RPMI8226 (cell line): ENCODE measurements at places on chromosomes 12 and 14.
A peak's percentile ranks its signal among the peaks of the same experiment; 100 is the strongest.

DNA sequence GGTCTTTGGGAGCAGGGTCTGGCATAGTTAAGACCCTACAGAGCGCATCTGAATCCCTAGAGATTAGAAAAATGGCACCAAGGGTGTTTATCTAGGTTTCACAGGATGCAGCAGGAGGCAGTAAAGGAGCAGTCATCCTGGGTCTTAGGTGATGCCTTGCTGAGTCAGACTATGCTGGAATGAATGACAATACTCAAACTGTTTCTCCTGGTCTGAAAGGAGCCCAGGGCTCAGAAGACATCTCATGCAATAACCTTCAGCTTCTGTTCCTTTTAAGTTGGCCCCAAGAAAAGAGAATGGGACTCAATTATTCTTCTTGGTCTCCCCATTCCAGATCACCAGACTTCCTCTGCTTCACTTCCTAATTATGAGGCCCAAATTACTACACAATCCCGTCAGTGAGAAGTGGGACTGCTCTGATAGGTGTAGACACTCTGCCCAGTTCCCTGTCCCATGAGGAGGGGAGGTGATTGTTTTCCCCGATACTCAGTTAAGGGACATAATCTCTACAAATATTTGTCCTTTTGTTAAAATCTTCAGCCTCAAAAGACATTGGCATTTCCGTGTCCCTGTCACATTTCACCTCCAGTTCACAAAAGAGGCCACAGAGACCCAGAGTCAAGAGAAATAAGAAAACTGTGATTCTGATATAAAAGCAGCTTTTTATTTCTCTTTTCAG is 14.8 kb upstream of the APOF start:
- DNase-seq = no peak

- no peak for DNase-seq
These were observed 12.7 kb downstream of the SPTLC2 start for GRCh38 chr14:77603654-77604255.

- DNase-seq = no peak
These were observed 631.0 kb upstream of the STXBP6 start for GRCh38 chr14:25680934-25681333.

DNA sequence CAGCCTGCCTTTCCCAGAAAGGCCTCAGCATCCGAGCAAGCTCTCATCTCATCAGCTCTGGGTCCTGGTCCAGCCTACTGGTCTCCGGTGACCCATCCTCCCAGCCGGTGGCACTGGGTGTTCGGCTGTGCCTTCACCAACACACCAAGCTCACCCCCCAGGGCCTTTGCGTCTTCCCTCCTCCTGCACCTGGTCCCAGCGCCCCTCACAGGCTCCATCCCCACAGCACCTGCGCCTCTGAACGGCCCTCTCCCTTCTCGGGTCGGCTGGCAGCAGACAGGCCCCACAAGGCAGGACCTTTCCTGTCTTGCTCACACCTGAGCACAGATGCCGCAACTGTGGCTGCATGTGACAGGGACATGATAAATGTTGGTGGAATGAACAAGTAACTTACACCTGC is 13.1 kb downstream of the P2RX2 start:
- no peak for DNase-seq

GRCh38 chr14:69149461-69150244 is 3.3 kb downstream of the DCAF5 start:
- DNase-seq = no peak

DNA sequence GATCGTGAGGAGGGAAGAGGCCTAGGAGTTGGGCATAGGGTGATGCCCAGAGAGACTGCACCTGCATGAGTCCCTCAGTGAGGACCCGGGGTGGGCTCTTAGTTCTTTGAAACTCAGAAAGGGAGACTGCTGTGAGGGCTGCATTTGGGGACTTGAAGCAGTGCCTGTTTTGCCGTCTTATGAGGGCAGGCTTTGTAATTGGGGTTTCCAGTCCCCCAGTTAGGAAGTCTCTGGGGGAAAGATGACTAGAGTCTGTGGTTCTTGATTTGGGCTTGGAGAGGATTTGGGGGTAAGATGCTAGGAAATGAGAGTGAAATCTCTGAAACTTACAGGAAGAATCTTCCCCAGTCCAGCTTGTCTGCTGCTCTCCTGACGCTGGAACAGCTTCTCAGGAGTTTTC is 99.6 kb downstream of the ARF6 start:
- DNase-seq = no peak

DNA sequence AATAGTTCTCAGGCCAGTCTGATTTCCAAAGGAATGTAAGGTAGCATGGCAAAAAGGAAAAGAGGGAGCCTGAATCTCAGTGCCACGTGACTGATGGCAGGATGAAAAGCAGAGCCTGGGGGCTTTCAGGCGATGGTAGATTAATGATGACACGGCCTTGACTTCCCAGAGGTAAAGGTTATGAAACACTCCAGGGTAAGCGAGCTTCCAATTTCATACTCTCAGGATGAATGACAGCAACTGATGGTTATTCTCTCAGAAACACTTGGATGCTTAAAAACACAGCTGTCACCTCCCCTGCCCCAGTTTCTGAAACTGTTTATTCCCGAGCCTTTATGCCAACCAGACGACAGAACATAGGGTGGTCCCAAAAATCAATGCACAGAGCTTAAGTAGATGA is 28.8 kb downstream of the GDF11 start:
- DNase-seq = no peak

DNA sequence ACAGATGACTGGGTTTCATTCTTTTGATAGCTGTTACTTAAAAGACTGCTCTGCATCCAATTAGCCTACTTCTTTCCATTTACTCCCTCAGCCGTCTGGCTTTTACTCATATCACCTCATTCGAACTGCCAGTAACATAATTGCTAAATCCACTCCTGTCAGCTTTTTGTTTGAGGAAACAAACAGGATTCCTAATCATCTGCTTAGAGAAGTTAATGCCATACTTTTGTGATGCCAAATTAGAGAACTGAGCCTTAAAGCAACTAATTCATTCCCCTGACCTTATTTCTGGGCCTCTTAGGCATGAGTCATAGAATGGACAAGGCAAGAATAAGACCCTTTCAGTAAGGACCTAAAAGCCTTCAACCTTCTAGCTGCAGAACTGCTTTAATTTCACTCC is 2.9 kb downstream of the OXA1L start:
- DNase-seq = no peak

DNA sequence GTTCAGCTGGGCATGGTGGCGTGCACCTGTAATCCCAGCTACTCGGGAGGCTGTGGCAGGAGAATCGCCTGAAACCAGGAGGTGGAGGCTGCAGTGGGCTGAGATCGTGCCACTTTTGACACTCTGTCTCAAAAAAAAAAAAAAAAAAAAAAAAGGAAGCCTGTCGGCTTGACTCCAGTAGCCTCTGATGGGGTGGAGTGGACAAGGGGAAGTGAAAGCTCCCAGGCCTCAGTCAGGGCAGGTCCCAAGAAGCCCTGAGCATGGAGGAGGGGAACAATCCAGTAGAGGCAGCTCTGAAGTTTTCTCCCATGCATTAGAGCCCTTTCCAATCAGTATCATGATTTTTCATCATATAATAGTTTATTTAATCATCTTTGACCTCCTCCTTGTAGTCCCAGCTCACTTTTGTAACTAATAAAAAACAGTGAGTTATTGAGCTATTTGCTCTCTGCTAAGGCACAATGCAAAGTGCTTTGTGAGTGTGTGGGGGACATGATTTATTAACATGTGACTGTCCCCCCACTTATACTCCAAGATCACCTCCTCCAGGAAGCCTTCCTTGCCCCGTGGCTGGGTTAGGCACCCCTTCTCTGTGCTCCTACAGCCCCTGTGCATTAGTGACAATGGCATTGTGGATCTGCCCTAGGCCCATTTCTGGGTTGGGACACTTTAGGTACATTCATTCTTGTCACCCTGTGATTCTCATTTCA is 4.7 kb upstream of the SSH1 start:
- peak; percentile 85 for DNase-seq

DNA sequence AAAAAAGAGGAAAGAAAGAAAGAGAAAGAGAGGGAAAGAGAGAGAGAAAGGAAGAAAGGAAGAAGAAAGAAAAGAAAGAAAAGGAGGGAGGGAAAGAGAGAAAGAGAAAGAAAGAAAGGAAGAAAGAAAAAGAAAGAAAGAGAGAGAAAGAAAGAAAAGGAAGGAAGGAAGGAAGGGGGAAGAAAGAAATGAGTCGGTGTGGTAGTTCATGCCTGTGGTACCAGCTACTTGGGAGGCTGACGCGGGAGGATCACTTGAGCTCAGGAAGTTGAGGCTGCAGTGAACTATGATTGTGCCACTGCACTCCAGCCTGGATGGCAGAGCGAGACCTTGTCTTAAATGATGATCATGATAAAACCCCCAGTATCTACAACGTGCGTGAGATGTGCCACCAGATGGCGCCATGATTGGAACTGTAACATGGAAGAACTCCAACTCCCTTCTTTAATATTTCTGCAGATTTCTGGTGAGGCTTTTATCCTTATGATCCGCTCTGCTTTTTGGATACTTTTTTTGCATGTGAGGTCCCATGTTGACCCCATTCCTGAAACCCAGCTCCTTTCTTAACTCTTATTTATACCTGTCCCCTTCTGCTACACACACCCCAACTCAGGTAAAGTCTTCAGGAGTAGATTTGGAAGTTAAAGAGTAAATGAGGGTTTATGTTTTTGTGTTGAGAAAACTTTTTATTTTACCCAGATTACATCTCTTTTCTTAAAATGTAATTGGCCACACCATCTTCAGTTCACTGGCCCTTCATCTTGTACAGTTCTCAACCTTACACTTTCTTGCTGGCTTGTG is 25.6 kb downstream of the RNASE10 start:
- DNase-seq = peak; percentile 67

DNA sequence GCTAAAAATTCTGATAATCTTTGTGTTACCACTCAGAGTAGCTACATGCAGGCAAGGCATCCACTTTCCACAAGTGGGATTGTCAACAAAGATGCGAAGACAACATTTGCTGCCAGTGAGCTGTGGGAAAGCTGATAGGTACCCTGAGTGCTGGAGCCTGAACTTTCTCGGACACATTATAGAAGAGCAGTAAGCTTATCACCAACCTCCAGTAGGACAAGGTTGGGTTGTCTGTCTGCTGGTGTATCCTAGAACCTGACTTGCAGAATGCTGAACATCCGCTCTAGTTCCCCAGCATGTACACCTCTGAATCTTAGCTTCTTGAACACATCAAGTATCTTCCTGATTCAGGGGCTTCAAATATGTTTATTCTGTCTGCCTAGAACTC is 103.8 kb upstream of the PPM1H start:
- DNase-seq = no peak

DNA sequence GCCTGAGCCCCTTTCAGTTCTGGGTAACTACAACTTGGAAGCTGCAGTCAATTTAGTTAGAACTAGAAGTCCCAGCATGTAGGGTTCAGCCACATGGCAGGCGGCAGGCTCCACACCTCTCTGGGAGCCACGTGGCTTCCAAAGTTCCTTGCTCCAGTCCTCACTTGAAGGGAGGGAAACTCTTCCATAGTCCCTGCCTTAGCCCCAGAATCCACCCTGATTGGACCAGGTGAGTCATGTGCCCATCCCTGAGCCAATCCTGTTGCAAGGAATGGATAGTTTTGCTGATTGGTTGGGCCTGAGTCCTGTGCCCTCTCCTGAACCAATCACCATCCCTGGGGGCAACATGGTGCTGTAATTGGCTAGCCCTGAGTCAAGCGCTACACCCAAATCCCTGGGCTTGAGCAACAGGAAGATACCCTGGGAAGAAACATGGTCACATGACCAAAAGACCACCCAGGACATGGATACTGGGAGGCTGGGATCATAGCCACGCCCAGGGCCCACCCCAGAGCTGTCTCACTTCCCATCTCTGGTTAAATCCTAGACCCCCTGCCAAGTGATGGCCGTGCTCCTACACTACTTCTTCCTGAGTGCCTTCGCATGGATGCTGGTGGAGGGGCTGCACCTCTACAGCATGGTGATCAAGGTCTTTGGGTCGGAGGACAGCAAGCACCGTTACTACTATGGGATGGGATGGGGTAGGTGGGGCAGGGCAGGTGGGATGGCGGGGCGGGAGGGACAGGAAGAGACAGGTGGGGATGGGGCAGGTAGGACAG is 154.7 kb downstream of the ADGRD1 start:
- DNase-seq = no peak

- DNase-seq = no peak
These were observed 4.9 kb downstream of the B4GALNT3 start for GRCh38 chr12:464484-465267.

GRCh38 chr14:32078023-32078857 is 1.1 kb downstream of the ARHGAP5 start:
- peak; percentile 32 for DNase-seq

- peak; percentile 12 for DNase-seq
These were observed 27.0 kb upstream of the EID3 start for GRCh38 chr12:104276273-104277131.

GRCh38 chr12:64273527-64274403 is 51.7 kb upstream of the KICS2 start:
- peak; percentile 20 for DNase-seq

GRCh38 chr12:109588461-109589239 is 15.1 kb downstream of the MVK start:
- DNase-seq = no peak

- no peak for DNase-seq
These were observed 66.0 kb downstream of the DENND5B start for GRCh38 chr12:31524791-31525495.

- no peak for DNase-seq
These were observed 55.1 kb upstream of the RD3L start for GRCh38 chr14:103997391-103997790.

DNA sequence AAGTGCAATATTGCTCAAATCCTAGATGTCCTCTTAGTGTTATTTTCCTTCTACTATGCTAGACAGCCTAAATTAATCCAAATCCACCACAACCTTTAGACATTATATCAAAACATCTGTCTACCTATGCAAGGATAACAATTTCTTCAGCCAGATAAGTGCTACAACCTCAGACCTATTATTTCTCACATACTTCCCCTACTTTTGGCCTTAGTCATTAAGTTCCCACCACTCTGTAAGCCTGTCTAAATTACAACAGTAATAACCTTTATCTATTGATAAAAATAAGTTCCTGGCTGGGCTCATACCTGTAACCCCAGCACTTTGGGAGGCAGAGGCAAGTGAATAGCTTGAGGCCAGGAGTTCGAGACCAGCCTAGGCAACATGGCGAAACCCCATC is 74.0 kb downstream of the KIF21A start:
- DNase-seq = no peak

GRCh38 chr14:28966416-28967233 is 200.0 kb downstream of the FOXG1 start:
- no peak for DNase-seq

GRCh38 chr14:101932673-101933072 is 31.7 kb upstream of the DYNC1H1 start:
- no peak for DNase-seq

- no peak for DNase-seq
These were observed 483 bp upstream of the SERPINA10 start for GRCh38 chr14:94293578-94293924.

- peak; percentile 36 for DNase-seq
These were observed 18.5 kb upstream of the EML1 start for GRCh38 chr14:99774556-99775307.

- no peak for DNase-seq
These were observed 401.8 kb downstream of the BTG1 start for GRCh38 chr12:91743704-91744321.

- DNase-seq = no peak
These were observed 271.8 kb downstream of the AEBP2 start for GRCh38 chr12:19710811-19711793.

GRCh38 chr12:76247026-76247646 is 101.1 kb downstream of the BBS10 start:
- no peak for DNase-seq

GRCh38 chr12:108133482-108133881 is 4.4 kb downstream of the WSCD2 start:
- DNase-seq = no peak
